Activated CD8-positive, alpha-beta T cell treated with anti-CD3 and anti-CD28 coated beads for 36 hours (primary cell): ENCODE measurements at places on chromosomes 16 and 17. TPM values are rescaled to one million over a fixed set of nuclear protein-coding genes. Genes with fewer than 3 reads are reported as not detected.

DNA sequence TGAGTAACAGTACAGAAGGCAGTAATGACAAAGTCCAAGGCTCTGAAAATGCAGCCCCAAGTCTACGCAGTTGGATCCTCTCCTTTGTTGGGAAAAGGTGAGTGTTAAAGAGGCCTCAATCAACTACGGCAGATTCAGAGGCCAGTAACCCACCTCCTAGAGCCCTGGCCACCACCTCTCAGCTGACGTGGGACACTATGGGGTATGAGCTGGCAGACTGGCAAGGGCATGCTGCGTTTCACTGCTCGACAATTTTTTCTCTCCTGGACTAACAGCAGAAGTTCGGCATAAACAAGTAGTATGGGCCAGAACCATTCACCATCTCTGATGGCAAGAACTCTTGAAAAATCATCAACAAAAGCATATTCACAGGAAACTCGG is 17.2 kb downstream of the NCBP3 start:
- no peak overlapping the region for H3K27ac ChIP-seq
- H3K27me3 ChIP-seq, result no peaks in the 10 kb centered on the region
- no peak for DNase-seq

The CLDN9 gene
- total RNA-seq, result not detected

The RSPRY1 gene
- total RNA-seq, result 24.5 TPM

The SLC5A11 gene
- 0.18 TPM for total RNA-seq

DNA sequence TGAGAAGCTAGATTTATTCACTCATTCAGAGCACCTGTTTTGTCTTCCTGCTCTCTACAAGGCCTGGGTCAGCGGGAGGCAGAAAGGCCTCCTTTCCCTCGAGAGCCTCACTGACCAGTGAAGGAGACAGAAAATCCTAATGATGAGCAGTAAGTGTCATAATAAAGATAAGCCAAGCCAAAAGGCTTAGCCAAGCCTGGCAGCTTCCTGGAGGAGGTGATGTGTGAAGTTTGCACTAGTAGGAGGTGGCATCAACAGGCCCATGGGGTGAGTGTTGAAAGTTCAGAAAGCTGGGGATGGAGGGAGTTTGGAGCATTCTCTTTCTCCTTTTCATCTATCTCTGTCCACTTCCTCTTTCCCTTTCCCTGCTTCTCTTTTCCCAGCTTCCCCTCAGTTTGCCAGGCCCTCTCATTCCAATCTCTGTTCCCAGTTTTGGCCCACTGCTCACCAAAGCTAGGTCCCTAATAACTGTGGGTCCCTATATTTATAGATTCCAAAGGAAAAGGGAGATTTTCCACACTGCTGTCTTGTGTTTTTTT is 16.5 kb upstream of the SPNS3 start:
- no peak overlapping the region for H3K4me3 ChIP-seq
- no peaks in the 10 kb centered on the region for H3K36me3 ChIP-seq
- peaks cover 5% of the 10 kb centered on the region for H3K4me1 ChIP-seq
- no peak for DNase-seq

The TBC1D3I gene
- total RNA-seq, result 0.45 TPM
